ENCODE measurements at places on chromosomes 7 and 10. TPM values are rescaled to one million over a fixed set of nuclear protein-coding genes. Genes with fewer than 3 reads are reported as not detected.

CTBP2 gene
- 42.5 TPM for total RNA-seq

GNGT1 gene
- not detected for total RNA-seq

DNA sequence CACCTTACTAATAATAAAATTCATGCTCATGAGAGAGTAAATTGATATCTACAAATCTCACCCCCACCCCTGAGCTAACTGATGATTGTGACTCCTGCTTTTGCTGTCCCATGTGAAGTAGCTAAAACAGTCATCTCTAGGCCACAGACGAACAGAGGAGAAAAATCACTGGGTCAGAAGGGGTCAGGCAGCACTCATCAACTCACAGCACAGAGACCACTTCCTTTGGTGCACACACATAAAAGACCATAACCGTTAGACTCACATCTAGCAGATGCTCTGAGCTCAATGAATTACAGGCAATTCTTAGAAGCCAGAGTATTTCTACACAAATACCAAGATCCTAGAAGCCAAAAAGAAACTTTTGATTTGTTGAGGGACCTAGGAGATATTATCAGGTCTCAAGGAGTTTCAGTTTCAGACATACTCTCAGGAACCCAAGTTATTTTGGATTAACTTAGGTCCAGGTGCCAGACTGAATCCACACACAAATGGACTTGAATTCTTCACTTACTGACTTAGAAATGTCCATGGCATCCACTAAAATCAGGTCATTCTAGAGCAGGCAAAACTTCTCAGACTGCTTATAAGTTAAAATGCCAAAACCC, 65.0 kb upstream of the TES start:
- peaks cover 10% of the 10 kb centered on the region for H3K4me1 ChIP-seq
- H3K27ac ChIP-seq: no peak overlapping the region
- no peaks in the 10 kb centered on the region for H3K36me3 ChIP-seq
- no peak for DNase-seq

DNA sequence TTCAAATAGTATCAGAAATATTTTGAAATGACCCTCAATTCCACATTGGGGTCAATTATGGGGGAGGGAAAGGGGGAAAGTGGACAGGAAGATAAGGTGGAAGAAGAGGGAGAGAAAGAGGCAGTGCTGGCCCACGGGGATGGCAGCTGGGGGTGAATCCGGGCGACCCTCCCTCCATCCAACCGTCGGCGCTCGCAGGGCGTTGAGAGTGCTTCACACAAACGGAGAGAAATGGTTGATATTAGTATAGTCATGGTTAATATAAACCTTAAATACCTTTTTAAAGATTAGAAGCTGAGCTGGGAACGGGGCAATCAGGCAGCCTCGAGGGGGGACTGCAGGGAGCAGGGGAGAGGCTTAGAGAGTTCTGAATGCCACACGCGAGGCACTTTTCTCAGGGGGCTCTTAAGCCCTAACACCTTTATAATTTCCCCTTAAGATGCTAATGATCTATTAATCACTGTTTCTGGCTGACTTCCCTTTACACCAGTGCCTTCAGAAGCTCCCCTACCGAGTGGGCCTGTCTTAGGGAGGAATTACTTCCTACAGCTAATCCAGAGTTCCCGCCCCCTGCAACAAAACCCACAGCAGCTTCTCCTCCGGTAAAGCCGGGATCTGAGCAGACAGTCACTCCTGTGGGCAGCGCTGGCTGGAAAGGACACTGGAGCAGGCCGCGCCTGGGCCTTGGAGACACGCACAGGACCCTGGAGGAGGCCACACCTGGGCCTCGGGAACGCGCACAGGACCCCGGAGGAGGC, 39.5 kb downstream of the PRKAG2 start:
- H3K4me1 ChIP-seq: no peaks in the 10 kb centered on the region
- no peak overlapping the region for H3K4me3 ChIP-seq
- H3K27me3 ChIP-seq: no peaks in the 10 kb centered on the region
- DNase-seq: no peak

GRCh38 chr7:1809601-1810258, 139.7 kb downstream of the ELFN1 start:
- H3K27me3 ChIP-seq: no peaks in the 10 kb centered on the region
- no peak overlapping the region for H3K4me3 ChIP-seq
- H3K4me1 ChIP-seq: peaks cover 17% of the 10 kb centered on the region
- H3K36me3 ChIP-seq: no peaks in the 10 kb centered on the region

GRCh38 chr10:110399106-110399964, 94.6 kb upstream of the SMNDC1 start:
- no peak for DNase-seq
- peaks cover 21% of the 10 kb centered on the region for H3K4me1 ChIP-seq
- H3K36me3 ChIP-seq: no peaks in the 10 kb centered on the region
- no peak overlapping the region for H3K4me3 ChIP-seq
- no peaks in the 10 kb centered on the region for H3K27me3 ChIP-seq

DNA sequence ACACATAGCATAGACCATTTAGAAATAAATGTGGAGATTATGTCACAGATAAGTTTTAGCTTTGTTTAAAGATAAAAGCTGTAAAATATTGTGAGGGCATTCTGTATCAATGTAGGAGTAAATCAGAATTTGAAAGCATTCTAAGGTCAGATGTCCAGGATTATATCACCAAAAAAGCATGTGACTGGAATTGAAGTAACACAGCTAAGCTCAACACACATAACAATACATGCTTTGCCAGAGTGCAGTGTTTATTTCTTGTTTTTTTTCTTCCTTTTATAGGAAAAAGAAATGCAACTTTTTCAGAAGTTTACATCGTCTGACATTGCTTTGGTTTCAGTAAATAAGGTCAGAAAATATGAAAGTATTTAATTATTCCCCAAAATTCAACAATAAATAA, 183.4 kb downstream of the HTR7 start:
- no peak for DNase-seq
- H3K4me3 ChIP-seq: no peak overlapping the region

- H3K4me3 ChIP-seq: no peak overlapping the region
- no peaks in the 10 kb centered on the region for H3K36me3 ChIP-seq
- DNase-seq: no peak
These were observed 60.7 kb downstream of the TMEM209 start for GRCh38 chr7:130144312-130145171.

- H3K36me3 ChIP-seq: no peaks in the 10 kb centered on the region
- H3K27ac ChIP-seq: no peak overlapping the region
- no peaks in the 10 kb centered on the region for H3K4me1 ChIP-seq
- no peaks in the 10 kb centered on the region for H3K27me3 ChIP-seq
- no peak overlapping the region for H3K4me3 ChIP-seq
- no peak for DNase-seq
These were observed 138.5 kb downstream of the NPY start for GRCh38 chr7:24422441-24423010.

DNA sequence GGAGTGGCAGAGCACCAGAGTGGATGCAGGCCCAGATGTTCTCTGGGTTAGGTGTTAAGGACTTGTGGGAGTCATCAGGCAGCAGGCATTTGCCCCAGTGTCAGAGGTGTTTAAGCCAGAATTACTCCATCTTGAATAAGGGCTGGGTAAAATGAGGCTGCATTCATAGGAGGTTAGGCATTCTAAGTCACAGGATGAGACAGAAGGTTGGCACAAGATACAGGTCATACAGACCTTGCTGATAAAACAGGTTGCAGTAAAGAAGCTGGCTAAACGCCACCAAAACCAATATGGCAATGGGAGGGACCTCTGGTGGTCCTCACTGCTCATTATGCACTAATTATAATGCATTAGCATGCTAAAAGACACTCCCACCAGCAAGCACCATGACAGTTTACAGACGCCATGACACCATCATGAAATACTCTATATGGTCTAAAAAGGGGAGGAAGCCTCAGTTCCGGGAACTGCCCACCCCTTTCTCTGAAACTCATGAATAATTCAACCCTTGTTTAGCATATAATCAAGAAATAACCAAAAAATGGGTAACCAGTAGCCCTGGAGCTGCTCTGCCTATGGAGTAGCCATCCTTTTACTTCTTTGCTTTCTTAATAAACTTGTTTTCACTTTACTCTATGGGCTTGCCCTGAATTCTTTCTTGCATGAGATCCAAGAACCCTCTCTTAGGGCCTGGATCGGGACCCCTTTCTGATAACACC, 882 bp upstream of the LRRC61 start:
- no peaks in the 10 kb centered on the region for H3K27me3 ChIP-seq
- DNase-seq: no peak
- peak overlapping the region; percentile 70 for H3K4me3 ChIP-seq
- H3K4me1 ChIP-seq: peaks cover 18% of the 10 kb centered on the region
- peak overlapping the region; percentile 82 for H3K27ac ChIP-seq

GRCh38 chr7:98133181-98133580, 26.5 kb downstream of the LMTK2 start:
- no peaks in the 10 kb centered on the region for H3K27me3 ChIP-seq
- H3K4me3 ChIP-seq: no peak overlapping the region
- H3K4me1 ChIP-seq: peaks cover 40% of the 10 kb centered on the region
